ENCODE measurements at places on chromosomes 7 and 10.

DNA sequence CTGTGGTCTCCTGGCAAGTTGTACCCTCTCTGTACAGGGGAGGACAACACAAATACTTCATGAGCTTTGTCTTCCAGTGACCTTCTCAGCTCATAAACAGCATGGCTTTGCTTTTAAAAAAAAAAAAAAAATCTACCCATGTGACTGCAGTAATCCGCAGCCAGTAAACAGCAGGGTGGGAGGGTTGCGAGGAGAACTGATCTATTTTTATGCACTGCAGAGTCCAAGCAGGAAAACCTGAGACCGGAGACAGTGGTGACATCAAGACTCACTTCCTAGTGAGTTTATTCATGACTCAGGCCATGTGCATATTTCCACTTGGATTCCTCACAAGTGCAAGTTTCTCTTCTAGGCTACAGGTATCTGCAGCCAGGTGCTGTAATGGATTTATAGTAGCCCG is 127.9 kb downstream of the NRF1 start:
- no peak for DNase-seq

DNA sequence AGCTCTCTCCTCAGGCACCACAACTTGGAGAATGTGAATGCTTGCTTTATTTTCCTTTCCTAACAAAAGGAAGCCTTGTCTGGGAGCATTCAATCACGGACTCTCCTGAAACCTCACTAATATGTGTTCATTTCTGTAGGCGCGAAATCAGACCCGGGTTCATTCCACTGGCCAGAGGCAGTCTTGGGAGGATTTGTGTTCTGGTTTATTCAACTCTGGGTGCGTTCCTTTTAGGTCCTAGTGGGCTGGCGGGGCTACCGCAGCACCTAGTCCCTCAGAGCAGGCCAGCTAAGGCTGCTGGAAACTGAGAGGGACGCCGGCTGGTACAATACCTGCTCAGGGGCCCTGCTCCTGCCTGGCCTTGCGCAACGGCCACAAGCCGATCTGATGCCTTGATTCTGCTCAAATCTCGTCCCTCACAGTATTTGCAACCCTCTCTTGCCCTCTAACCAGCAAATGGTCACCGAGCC is 7.5 kb downstream of the HOXA4 start:
- no peak for DNase-seq

DNA sequence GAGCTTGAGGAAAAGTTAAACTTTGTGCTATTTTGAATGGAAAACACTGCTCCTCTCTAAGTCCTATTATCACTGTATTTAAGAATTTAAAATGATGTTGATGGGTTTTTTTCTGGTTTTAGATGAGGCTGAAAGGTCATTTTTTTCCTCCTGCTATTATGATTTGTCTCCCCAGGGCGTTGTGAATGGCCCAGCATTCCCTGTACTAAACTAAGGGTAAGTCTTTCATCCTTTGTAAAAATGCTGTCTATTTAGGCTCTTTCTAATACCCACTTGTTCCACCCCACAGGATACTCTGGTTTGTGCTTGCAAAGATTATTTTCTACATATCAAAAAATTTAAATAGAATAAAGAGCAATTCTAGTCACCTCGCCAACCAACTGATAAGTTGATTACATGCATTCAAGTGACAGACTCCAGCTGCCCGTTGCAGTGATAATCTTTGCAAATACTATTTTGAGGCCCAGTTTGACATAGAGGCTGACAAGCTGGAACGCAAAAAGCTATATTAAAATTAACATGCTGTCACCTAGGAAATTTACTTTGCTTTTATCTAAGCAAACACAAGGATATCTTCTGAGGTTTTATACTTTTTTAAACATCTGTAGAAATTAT is 222.3 kb upstream of the TMEM229A start:
- no peak for DNase-seq

GRCh38 chr10:87552248-87552929 is 47.7 kb downstream of the MINPP1 start:
- peak; percentile 1 for DNase-seq

- DNase-seq: no peak
Measured at GRCh38 chr10:114046087-114046458, 2.4 kb downstream of the ADRB1 start.

DNA sequence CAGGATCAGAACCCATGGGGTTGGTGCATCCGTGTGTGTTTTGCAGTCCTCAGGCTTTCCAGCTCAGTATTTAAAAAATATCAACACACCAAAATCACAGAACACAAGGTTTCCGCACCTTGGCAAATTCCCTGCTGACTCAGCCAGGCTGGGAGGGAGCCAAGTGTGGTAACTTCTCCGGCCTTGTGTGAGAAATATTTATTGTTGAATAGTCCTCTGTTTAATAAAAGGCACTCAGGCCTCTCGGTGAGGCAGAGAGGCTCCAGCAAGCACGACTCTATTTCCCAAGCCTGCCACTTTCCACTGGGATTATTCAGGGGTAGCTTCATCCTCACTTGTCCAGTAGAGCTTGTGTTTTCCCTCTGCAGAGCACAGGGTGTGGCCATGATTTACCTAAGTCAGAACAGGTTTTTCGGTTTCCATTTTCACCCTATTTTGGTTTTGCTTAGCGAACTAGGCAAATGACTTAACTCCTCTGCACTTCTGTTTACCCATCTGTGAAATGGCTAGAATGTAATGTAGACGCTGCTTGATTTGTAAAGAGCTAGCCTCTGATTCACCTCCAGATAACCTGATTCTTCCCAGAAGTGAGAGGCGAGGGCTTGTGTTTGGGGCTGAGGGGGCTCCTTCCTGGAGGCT is 13.0 kb upstream of the CHST15 start:
- no peak for DNase-seq

- DNase-seq: peak; percentile 9
Measured at GRCh38 chr7:142088022-142088714, 23.4 kb upstream of the MGAM2 start.

GRCh38 chr7:44538798-44539668 is 2.1 kb downstream of the NPC1L1 start:
- no peak for DNase-seq

GRCh38 chr7:29919790-29920189 is 69.8 kb downstream of the SCRN1 start:
- no peak for DNase-seq

GRCh38 chr10:132544744-132545658 is 7.4 kb downstream of the INPP5A start:
- peak; percentile 16 for DNase-seq

GRCh38 chr7:135197906-135198655 is 13.2 kb downstream of the WDR91 start:
- no peak for DNase-seq

DNA sequence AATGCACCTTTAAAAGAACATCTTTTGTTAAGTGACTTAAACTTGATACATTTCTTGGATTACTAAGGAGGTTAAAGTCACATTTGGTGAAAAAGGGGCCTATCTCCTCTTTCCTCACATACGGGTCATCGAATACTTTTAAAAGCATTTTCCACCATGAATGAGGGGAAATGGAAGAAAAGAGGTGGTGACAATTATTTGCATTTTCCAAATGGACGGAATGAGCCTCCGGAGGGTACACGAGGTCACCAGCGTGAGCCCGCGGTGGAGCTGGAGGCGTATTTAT is 1.0 kb upstream of the BMPR1A start:
- DNase-seq: no peak

GRCh38 chr7:99229234-99229633 is 21.3 kb upstream of the KPNA7 start:
- no peak for DNase-seq

GRCh38 chr10:97873569-97873968 is 23.9 kb downstream of the GOLGA7B start:
- DNase-seq: no peak

GRCh38 chr7:138527746-138528223 is 67.7 kb downstream of the TRIM24 start:
- DNase-seq: peak; percentile 95

GRCh38 chr7:135763261-135763660 is 14.6 kb upstream of the FAM180A start:
- DNase-seq: no peak

DNA sequence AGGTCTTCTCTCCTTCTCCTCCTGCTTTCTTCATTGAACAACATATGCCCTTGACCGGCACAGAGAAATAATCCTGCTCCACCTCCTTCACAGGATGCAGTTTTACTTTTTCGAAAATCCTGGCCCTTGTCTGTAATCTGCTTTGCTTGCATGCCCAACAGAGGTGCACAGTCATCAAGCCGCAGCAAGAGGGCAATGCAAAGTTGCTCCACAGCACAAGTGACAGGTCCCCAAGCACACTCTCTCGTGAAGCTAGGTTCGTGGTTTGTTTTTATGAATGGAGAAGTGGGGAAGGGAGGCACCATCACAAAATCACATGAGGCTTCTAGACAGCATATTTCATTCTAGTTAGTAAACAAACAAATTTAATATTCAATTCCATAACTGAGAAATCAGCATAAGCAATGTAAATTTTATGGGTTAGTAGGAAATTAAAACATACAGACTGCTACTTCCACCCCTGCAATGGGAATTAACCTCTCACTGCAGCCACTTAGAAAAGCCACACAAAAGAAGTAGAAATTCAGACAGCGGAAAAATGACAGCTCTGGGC is 178.8 kb downstream of the TPK1 start:
- DNase-seq: no peak

- DNase-seq: peak; percentile 45
Measured at GRCh38 chr10:43255634-43256431, 11.0 kb downstream of the RASGEF1A start.

- no peak for DNase-seq
Measured at GRCh38 chr10:60955316-60955715, 11.3 kb upstream of the RHOBTB1 start.

- DNase-seq: no peak
Measured at GRCh38 chr7:44084701-44085100, 2.4 kb upstream of the POLM start.

DNA sequence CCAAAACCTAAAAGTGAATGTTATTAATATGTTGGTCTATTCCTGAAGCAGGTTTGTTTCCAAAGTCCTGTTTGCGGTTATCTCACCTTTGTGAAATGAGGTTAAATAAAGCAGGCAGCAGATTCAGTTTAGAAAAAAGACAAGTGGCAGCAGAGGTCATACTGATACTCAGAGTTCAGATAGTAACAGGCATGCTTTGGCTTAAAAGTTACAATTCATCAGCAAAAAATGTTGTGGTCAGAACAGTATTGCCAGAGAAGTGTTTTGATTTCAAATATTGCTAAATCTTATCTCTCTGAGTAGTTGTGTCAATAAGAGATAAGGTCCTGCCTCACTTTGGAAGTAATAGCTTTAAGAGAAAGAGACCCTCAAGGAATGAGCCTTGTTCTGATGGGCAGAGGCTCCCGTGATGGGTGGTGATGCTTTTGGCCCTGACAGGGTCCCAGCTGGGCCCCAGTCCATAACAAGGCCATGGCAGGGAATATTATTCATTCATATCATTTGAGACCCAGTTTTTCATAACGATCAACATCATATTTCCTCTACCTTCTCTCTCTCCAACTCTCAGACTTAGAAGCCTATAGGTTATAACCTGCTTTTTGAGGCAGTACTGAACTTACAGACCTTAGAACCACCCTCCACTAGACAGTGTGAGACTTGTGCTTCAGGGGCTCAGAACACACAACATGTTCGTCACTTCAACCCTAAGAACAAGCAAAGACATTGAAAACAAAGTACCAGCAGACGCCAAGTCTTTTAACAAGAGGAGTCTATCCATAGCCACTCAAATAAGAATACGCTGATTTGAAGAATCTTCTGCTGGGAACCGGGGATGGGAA is 58.5 kb upstream of the AHR start:
- no peak for DNase-seq

- no peak for DNase-seq
Measured at GRCh38 chr10:66472156-66472555, 453.7 kb upstream of the LRRTM3 start.

GRCh38 chr10:21707498-21707897 is 173.5 kb downstream of the MLLT10 start:
- DNase-seq: no peak

DNA sequence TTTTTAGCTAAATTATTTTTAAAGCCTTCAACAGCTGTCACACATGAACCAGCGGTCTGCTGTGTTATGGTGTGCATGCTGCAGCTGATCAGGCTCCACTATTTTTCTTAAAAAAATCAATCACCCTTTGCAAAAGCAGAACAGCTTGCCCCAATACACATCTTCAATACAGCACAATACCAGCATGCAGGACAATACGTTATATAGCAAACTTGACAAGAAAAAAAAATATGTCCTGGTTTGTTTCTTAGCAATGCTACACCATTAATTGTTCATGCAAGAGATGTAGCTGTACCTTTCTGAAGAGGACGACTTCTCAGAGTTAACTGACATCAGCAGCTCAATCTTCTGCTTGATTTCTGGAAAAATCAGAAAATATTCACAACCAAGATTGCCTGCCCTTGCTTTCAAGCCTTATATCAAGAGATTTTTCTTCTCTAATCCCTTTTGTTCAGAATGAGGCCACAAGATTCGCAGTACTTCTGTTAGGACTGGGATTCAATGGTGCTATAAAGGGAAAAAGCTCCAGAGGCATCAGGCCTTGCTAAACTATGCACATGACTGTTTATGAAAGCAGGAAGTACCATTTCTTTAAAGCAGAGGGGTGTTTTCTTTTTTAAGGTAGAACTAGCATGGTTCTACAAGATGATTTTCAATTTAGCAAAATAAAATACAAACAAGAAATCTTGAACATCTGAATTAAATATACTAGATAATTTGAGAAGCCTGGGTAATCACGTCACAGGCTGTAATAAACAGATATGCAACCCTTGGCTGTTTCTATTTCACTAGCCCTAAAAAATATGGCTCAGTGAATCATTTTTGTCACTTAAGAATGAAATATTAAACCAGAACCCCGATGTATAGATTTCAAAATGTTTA is 120.0 kb downstream of the SRPK2 start:
- peak; percentile 63 for DNase-seq

GRCh38 chr10:921471-922414 is 9.8 kb downstream of the LARP4B start:
- no peak for DNase-seq

GRCh38 chr10:101297901-101298486 is 56.0 kb upstream of the BTRC start:
- peak; percentile 57 for DNase-seq

DNA sequence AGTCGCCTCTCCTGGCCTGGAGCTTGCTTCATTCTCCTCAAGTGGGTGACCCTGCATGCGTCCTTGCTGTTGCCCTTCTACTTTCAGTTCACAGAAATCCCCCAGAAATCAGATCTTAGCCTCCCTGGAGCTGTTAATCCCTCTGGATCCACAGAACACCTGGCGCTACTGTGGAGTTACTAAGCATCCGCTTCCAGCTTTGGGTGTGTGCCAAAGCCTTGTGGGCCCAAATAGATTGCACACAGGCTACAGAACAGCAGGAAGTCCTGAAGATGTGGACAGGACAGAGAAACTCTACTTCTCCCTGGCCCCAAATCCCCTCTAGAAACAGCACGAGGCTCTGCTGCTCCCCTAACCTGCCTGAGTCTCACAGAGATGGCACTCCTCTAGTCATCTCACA is 36.6 kb upstream of the PDLIM1 start:
- no peak for DNase-seq

DNA sequence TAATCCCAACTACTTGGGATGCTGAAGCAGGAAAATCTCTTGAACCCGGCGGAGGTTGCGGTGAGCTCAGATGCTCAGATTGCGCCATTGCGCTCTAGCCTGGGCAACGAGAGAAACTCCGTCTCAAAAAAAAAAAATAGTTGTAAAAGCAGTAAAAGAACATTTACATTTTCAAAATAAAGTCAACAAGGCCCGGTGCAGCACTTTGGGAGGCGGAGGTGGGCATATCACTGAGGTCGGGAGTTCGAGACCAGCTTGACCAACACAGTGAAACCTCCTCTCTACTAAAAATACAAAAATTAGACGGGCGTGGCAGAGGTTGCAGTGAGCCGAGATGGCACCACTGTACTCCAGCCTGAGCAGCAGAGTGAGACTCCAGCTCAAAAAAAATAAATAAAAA is 4.0 kb downstream of the CCAR1 start:
- no peak for DNase-seq

All from hematopoietic multipotent progenitor cell treated with erythropoietin and hydrocortisone succinate and interleukin-3 and kit ligand, for 8 days (in vitro differentiated cells).